ENCODE measurements at places on chromosomes 5 and 9.

DNA sequence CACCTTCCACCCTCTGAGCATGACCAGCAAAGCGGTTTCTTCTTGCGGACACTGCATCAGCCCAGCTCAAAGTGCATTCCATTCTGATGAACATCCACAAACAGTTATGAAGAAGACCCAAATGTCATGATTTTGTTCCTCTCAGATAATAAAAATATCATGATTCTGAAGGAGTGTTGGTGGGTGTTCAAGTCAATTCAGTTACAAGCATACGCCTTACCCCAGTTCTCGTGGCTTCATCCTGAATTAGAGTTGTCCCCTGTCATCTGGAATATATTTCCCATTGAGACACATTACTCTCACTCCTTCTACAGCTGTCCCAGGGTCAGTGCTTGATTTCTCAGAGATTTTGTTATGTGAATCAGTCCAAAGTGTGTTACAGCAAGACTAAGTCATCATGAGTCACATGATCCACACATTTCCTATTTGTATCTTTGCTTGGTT, 325.4 kb downstream of the RFX3 start:
- DNase-seq, result no peak

- DNase-seq, result no peak
Observed at GRCh38 chr5:171826132-171826531, 40.5 kb downstream of the SMIM23 start.

GRCh38 chr5:114250536-114250935, 111.3 kb upstream of the KCNN2 start:
- no peak for DNase-seq

DNA sequence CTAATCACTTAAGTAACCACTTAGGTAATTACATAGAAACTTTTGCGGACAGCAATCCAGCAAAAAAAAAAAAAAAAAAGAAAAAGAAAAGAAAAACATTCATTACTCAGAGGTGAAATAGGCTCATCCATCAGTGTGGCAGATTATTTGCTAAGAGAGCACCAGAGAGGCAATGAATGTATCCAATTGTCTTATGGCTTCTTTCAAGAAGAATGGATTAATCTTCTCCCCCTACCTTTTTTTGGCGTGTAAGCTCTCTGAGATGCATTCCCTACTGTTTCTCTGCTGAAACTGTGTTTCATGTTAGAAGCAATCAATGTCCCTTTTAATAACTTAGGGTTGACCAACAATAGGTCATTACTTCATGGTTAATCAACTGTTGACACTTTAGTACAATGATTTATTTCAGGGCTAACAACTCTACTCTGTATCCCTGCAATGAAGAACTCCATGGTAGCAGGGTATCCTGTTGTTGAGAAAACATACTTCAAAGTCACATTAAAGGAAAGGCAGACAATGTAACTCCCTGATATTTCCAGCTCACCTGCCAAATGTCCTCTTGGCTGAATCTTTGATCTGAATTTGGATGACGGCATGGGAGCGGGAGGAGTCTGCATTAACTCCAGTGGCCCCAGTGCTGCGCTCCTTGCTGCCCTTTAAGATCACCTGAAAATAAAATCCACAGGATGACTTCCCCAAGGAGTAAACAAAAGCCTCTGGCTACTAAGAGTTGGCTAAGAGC, 57.6 kb downstream of the KIF24 start:
- DNase-seq, result no peak

- DNase-seq, result no peak
Observed at GRCh38 chr5:124457101-124457500, 289.3 kb downstream of the ZNF608 start.

DNA sequence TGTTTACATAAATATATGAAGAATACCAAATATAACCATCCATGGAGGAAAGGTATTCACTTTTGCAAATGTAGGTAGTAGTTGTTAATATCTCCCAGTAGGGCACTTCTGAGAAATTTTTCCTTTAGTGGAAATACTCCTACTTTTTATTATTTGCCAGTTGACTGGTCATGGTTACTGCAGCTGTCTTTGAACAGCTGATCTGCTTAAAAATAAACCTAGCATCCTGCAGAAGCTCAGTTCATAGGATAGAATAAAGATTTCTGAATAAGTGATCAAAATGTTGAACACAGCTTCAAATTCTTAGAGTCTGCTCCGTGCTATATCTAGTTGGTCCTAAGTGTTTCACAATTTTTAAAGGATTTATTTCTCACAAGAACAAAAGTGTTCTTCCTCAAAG, 270.7 kb upstream of the TRPC7 start:
- no peak for DNase-seq

DNA sequence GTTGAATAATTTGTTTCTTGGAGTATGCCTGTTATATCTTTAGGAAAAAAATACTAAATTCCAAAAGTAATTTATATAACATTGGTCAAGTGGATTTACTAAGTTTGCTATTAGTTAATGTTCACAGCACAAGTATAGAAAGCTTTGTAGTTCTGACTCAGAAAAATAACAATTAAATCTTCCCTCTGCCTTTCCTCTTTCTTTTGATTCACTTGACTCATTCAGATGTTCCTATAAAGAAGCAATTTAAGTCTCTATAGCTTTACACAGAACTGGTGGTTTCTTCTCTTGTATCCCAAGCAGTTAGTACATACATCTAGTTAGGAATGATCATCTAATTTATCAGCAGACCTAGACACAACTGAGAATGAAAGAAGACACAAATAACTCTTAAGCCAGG, 4.5 kb upstream of the CDC42SE2 start:
- DNase-seq, result no peak

- no peak for DNase-seq
Observed at GRCh38 chr9:107650321-107650720, 160.8 kb upstream of the KLF4 start.

GRCh38 chr9:16134351-16134750, 581.5 kb downstream of the CCDC171 start:
- DNase-seq, result no peak

DNA sequence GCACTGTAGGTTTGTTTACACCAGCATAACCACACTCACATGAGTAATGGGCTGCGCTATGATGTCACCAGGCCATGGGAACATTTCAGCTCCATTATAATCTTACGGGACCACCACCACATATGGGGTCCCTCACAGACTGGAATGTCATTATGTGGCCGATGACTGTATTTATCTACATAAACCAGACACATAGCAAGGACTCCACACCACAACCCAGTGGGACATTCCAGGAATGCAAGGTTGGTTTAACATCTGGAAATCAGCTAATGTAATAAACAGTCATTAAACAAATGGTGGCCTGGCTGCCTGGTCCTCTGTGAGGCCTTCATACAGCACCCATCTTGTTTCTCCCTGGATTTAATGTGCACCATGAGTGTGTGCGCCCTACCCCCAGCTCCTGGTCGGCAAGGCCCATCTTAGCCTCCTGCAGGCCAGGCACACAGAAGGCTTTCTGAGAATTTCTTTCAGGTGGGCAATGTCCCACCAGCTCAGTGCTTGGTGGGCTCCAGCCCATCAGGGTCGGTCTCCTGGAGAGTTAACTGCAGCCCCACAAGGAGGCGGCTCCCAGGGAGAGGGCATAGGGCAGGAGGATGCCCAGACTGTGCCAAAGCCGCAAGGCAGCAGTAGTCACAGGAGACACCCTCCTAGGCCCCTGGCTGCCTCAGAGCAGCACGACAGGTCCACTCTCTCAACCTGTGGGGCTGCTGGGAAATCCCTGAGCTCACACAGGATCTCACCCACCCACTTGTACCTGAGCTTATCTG, 35.9 kb upstream of the SARDH start:
- DNase-seq, result no peak

GRCh38 chr5:68169903-68170302, 45.7 kb upstream of the PIK3R1 start:
- DNase-seq, result no peak

- no peak for DNase-seq
Observed at GRCh38 chr5:90221951-90222350, 187.6 kb downstream of the CETN3 start.

DNA sequence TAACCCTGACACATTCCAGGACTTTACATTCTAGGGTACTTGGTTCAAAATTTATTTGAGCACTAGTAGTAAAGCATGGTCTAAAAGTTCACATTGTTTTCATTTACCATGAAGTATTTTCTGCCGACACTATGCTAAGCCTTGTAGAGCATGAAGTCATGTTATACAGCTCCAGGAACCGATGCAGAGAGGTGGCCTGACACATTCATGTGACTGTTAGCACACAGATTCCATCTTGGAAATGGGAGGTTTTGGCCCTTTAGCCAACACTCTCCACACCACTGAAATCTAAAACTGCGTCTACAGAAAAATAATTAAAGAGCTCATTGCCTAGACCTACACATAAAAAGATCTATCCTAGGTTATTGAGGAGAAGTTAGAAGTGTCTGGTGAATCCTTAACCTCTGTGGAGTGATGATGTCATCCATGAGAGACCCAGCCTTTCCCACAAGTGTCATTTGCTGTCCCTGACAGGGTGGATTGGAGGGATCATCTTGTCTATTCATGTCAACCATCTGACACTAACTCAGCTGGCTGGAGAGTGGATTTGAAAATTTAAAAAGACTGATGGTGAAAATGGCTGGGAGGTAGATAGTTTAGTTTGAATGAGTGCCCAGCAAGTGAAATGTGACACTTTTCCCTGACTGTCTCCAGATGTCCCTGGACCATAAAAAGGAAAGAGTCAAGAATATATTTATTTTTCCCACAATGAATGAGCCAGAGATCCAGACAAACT, 1.3 kb downstream of the RANBP3L start:
- no peak for DNase-seq

- DNase-seq, result no peak
Observed at GRCh38 chr9:36791222-36791950, 218.7 kb downstream of the MELK start.

- DNase-seq, result no peak
Observed at GRCh38 chr5:39189292-39189955, 29.9 kb downstream of the FYB1 start.

DNA sequence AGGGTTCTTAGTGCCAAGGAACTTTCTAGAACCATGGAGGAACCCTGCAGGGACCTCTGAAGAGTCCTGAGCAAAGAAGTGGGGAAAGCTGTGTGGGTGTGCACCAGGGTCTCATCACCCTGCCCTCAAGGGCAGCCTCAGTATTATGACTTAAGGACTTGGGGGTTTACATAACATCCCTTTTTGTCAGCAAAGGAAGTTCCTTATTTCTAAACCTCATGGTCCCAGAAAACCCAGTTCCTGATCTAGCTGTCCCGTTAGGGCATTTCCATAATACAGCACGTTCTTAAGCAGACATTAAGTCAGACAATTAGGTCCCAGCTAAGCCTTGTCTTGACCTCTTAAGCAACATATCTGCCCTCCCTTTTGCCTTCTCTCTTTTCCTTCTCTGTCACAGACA, 57.3 kb downstream of the DAPK1 start:
- DNase-seq, result no peak

- no peak for DNase-seq
Observed at GRCh38 chr5:16886793-16887345, 49.2 kb downstream of the MYO10 start.

GRCh38 chr5:3878267-3878666, 282.6 kb downstream of the IRX1 start:
- no peak for DNase-seq

Data from stimulated activated naive CD8-positive, alpha-beta T cell treated with anti-CD3 and anti-CD28 coated beads, Interleukin-15, Interleukin-2, amounts not matched to agents 100 U/mL and 50 U/mL, for 24 hours (primary cell).